Activated CD4-positive, CD25-positive, alpha-beta regulatory T cell treated with anti-CD3 and anti-CD28 coated beads, Interleukin-2, amount 50 U/mL, for 16 hours (primary cell): ENCODE measurements at places on chromosomes 11 and 22.

- no peak for DNase-seq
These were observed 71.4 kb downstream of the NAT10 start for GRCh38 chr11:34176751-34177209.

GRCh38 chr11:6203327-6203726, 2.0 kb upstream of the C11orf42 start:
- DNase-seq, result no peak

GRCh38 chr11:6695377-6695776, 12.2 kb upstream of the MRPL17 start:
- no peak for DNase-seq

DNA sequence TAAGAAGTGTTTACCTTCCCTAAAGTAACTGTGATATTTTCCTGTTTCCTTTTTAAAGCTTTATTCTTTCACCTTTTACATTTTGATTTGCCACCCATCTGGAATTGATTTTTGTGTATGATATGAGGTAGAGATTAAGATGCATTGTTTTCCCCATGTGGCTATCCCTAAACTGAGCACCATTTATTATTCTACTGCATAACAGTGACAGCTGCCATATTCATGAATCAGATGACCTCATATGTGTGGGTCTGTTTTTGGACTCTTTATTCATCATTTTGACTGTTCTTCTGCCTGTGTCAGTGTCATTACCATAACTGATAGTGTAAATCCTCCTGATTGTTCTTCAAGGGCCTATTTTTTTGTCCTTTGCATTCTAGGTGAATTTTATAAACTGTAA, 50.8 kb downstream of the HIPK3 start:
- no peak for DNase-seq

DNA sequence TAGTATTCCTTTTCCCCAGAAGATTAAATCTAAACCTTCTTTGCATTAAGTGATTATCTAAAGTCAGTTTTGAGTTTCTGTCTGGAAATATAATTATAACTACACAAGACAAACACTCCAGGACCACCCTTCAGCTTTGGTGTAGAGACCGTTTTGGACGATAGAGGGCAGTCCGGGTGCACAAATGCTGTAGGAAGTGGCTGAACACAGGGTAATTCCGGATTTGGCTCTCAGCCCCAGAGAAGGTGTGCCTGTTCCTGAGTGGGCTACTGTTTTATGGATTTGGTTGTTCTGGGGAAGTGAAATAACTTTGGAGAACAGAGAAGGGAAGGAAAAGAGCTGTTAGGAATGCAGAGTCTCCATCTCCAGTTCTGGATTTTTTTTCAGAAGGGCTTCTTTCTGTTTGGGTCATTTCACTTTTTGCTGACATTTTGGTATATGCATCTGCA, 14.8 kb downstream of the EXT2 start:
- peak; percentile 10 for DNase-seq

DNA sequence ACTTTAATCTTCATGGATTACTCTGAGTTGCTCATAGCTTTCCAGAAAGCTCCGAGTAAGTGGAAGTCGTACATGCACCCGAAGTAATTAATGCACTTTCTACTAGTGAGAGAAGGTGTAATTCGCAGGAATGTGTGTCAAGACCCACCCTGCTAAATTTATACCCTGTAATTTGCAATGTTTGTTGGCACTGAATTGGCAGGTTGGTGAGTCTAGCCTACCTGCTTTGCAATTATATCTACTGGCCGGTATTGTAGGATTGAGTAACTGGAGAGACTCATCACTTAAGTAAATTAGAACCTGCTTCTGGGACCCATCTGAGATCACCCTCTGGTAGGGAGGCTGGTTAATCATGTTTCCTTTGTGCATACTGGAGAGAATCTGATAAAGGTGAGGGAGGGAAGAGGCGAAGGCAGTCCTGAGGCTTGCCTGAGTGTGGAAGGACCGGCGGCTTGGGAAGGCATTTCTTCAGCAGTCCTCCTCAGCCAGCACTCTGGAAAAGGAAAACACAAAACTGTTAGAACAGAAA, 63.3 kb downstream of the LDLRAD3 start:
- DNase-seq, result no peak

DNA sequence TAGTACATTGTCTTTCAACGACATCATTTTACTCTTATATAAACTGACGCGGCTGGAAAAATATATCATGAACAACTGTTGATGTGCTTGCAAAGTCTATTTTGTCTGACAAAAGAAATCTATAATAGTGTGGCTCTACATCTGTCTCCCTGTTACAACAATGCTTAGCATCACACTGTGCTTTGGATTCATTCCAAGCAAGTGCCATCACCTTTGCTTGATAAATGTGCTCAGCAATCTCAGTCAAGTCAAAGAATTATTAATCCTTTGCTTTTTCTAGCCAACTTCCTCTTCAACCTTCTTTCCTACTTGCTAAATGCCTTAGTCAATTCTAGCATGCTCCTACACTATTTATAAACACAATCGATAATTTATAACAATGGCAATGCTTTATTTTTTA, 140.5 kb downstream of the FCHSD2 start:
- no peak for DNase-seq

- DNase-seq, result no peak
These were observed 125.3 kb upstream of the C11orf58 start for GRCh38 chr11:16613262-16613511.

GRCh38 chr11:19967787-19968186, 192.5 kb downstream of the DBX1 start:
- DNase-seq, result no peak

- DNase-seq, result no peak
These were observed 20.1 kb upstream of the PEX26 start for GRCh38 chr22:18057568-18058209.

- DNase-seq, result no peak
These were observed 50.2 kb downstream of the PC start for GRCh38 chr11:66907751-66908630.

GRCh38 chr11:2976294-2977063, 15.7 kb downstream of the NAP1L4 start:
- no peak for DNase-seq

GRCh38 chr11:130548491-130548833, 100.0 kb downstream of the ADAMTS15 start:
- no peak for DNase-seq

DNA sequence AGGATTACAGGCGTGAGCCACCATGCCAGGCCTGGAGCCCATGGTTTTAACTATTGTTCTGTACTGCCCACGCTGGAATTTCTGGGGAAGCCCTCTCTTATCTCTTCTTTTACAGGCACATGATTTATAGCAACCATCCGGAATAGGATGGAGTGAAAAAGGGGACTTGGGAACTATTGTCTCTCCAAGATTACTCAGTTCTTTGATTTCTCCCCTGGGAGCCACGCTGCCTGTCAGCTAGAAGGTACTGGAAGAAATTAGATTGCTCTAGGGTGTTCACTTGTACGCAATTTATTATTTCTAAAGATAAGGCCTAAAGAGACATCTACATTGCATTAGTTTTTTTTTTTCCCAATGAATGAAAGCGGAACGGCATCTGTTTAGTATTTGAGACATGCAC, 65.6 kb upstream of the PTPRJ start:
- DNase-seq, result no peak

DNA sequence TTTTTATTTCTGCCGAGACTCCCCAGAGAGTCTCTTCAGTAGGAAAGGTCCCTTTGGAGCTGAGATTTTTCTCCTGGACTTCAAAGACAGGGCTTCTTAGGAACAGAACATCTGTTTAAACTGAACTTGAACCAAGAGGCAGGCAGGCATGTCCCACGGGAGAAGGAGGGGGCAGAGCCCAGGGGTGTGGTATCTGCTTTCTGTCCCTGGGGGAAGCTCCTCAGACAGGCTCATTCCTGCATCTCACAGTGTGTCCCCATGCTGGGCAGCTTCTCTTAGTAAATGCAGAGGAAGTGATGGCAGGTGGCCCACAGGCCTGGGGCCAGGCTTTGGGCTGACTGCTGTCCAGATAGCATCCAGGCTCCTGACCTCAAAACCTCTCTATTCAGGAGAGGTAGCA, 47.3 kb downstream of the TSPAN18 start:
- DNase-seq, result no peak

- DNase-seq, result no peak
These were observed 169.8 kb downstream of the C11orf91 start for GRCh38 chr11:33530815-33531214.

GRCh38 chr11:46238078-46238966, 39.1 kb upstream of the CREB3L1 start:
- DNase-seq, result no peak

DNA sequence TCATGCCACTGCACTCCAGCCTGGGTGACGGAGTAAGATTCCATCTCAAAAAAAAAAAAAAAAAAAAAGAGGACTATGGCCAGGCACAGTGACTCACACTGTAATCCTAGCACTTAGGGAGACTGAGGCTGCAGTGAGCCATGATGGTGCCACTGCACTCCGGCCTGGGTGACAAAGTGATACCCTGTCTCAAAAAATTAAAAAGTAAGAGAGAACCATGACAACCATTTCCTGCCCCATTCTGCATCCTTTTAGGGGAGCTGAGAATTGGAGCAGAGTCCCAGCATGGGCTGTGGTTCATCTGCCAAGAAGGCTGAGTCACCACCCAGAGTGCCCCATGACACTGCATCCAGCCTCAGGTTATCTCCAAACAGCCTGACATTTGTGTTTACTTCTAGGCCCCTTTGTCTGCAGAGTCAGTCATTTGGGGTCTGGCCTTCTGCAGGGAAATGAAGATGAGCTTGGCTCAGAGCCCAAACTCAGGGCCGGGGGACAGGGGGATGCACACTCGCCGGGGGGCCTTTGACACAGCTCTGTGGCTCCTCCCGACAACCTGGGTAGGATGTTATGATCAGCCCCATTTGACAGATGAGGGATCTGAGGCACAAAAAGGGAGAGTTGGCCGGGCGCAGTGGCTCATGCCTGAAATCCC, 4.7 kb downstream of the CSDC2 start:
- DNase-seq, result no peak

DNA sequence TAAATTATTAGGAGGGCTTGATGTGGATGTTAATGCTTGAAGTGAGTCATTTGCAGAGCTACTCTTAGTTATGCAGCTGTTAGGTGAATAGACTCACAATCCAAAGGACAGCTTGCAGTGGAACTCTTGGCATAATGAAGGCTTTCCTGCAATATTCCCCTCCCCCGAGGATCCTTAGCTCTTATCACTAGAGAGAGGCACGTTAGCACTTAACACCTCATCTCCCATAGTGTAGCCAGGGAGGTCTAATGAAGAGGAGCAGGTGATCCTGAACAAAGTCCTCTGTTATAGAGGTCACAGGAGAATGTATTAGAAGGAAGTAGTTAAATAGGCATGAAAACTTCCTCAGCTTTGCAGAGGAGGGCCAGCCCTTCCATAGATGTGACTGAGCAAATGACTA, 919.2 kb upstream of the FAT3 start:
- DNase-seq, result no peak

- DNase-seq, result no peak
These were observed 185.5 kb downstream of the LRRC4C start for GRCh38 chr11:41273908-41274307.

DNA sequence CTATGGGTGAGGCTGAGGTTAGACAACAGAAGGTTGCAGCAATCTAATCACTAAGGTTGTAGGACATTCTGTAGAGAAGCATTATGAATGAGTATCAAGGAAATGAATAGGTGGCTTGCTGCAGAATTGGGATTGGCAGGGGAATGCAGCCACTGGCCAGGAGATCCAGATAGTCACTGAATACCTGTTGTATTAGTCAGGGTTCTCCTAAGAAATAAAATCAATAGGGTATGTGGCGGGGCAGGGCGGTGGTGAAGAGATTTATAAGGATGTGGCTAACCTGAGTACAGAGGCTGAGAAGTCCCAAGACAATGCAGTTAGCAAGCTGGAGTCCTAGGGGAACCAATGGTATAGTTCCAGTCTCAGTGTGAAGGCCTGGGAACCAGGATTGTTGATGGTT, 163.0 kb downstream of the SPON1 start:
- no peak for DNase-seq

- no peak for DNase-seq
These were observed 120.6 kb upstream of the LMO1 start for GRCh38 chr11:8384199-8384821.

DNA sequence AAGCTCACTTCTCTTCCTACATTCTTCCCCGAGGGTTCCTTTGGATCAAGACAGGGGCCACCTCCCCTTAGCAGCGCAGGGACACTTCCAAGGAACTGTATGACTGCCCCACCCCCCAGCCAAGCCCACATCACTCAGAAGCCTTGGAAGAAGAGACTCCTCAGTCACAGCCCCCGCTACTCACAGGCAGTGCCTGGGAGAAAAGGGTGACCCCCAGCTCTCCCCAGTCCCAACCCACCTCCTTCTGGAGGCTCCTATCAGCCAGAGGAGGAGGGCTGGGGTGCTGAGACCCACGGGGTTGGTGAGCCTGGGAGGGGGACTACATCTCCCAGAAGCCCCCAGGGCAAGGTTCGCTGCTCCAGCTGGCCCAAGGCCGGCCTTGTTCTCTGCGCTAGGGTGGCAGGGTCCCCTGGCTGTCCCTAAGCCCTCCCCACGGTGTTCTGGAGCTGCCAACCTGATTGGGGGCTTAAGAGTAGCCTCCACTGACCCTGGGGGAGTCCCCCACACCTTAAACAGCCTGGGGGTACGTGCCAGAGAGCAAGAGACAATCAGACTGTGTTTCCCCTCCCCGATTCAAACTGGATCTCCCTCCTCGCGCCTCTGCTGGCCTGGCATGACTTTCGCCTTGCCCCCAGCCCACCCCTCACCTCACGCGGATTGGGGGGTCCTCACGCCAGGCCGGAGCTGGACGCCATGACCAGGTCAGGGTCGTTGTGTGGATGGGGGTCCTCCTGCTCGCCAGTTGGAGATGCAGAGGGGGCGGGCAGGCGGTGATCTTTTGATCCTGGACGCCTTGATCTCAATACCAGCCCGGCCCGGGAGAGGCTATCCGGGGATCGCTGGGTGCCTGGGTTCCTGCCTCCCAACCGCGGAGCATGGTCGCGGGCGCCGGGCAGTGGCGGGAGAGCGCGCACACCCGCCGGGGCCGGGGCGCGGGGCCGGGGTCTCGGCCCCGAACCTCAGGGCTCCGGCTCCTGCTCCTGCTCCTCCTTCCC, 838 bp downstream of the BCL9L start:
- no peak for DNase-seq

GRCh38 chr22:22877523-22878210, 9.9 kb upstream of the IGLL5 start:
- peak; percentile 56 for DNase-seq
